NCI-H1417 (cell line): ENCODE measurements at places on chromosomes 11 and 22.

GRCh38 chr22:17907748-17908051 lies 116.7 kb downstream of the MICAL3 start:
- no peak for DNase-seq

DNA sequence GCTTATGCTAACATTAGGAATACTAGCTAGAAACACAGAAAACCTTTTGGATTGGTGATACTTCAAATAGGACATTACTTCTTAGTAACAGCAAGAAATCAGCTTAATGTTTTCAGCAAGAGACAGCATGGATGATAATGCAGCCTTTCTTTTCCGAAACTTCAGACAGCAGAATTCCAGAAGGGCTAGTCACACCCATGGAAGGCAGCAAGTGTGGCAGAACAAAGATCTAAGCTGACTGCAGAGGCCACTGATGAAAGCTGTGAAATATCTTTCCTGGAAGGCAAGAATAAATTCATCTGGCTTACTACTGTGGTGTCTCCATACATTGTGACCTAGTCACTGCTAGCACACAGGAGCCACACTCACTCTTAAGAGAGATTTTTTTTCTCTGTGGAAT lies 100.3 kb downstream of the CCDC83 start:
- DNase-seq = no peak

DNA sequence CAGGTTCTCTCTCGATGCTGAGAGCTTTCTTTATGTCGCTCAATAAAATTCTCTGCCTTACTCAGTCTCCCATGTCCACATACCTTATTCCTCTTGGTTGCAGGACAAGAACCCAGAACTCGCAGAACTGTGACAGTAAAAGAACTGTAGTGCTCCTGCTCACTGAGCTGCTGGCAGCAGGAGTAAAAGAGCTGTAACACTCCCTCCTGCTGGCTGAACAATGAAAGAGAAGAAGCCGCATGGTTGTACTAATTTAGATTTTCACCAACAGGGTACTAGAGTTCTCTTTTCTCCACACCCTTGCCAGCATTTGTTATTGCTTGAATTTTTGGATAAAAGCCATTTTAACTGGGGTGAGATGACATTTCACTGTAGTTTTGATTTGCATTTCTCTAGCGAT lies 433.2 kb downstream of the GUCY1A2 start:
- DNase-seq = peak; percentile 14

GRCh38 chr11:61890529-61891330 lies 615 bp downstream of the FADS3 start:
- DNase-seq = peak; percentile 80

DNA sequence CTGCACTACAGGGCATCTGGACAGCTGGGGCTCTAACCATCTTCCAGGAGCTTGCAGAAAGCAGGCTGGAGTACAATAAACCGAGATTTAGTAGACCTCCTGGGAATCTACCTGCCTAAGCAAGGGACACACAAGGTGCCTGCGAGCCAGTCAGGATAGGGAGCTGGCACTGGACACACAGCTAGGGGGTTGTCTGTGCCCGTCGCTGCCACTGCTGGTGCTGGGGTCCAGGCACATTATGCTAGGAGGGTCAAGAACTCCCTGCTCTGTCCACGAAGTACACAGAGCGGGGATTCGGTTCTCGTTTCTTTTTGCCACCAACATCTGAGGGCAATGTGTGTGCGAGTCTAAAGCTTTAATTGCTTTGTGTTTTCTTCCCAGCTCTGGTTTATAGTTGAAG lies 4.2 kb downstream of the RIC8A start:
- no peak for DNase-seq

GRCh38 chr11:75770102-75770501 lies 1.5 kb downstream of the DGAT2 start:
- DNase-seq = no peak

DNA sequence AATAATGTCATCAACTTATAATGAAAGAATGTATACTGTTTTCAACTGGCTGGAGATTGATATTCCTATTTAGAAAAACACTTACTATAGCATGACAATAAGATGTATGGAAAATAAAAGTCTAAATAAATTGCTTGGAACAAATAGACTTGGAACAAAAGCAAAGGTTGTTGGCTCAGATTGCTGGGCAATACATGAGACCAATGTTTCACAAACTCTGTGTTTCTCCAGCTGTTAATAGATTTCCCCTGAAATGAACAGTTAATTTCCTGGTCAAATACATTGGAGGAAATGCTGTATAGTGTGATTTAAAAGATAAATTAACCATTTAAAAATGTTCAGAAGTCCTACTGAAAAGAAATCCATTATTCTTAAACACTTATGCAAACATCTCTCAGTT lies 40.1 kb upstream of the CTSC start:
- no peak for DNase-seq

- DNase-seq = no peak
These were observed 3.3 kb downstream of the IL18BP start for GRCh38 chr11:72001834-72002591.

DNA sequence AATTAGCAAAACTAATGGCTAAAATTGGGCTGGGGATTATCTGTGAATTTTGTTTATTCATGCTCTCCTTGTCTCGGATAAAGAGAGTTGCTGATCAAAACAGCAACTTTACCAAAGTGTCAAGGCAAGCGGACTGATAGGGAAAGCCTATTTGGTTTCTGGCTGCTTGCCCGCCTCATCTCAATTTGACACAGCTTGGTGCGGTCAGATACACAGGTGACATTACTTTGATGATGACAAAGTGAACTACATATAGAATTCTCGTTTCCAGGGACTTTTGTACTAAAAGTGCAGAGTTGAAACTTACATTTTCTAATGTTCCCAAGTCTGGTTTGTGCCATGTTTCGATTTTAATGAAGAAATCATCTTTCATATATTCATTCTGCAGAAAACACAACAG lies 22.8 kb downstream of the PITPNB start:
- DNase-seq = no peak
